HepG2 (cell line): ENCODE measurements at places on chromosomes 5 and 9.

GRCh38 chr5:172898843-172899369 is 60.3 kb upstream of the RPL26L1 start:
- no peak for DNase-seq

DNA sequence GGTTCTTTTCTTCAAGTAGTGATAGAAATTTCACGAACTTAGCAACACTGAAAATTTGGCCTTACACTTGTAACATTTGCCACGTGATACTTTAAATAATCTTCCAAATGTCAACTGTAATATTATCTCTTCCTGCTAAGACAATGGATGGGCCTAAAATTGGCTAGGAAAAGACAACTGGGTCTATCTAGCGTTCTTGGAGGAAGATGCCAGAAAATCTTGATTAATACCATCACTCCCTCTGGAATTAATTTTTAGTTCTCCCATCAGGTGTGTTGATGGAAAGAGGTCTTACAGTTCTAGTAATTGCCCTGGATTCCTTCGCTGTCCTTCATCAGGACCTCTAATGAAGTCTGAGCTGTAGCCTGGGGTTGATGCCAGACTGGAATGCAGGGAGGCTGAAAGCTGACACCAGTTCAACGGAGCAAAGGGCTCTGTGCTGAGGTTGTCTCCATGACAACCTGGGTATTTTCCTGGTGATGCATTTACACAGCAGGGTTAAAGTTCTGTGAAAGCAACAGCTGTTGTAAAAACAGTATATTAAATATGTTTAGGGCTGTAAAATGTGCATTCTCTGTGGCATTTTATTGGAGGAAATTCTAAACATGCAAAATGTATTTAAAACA is 92.3 kb downstream of the GAS1 start:
- peak; percentile 58 for DNase-seq

GRCh38 chr5:53130266-53130665 is 20.7 kb upstream of the MOCS2 start:
- no peak for DNase-seq

- DNase-seq, result no peak
These were observed 190.9 kb upstream of the TUT7 start for GRCh38 chr9:86545090-86545489.

GRCh38 chr5:159027504-159027903 is 72.2 kb downstream of the EBF1 start:
- DNase-seq, result no peak

- DNase-seq, result peak; percentile 69
These were observed 13.7 kb downstream of the OR1J1 start for GRCh38 chr9:122463828-122464632.

- DNase-seq, result peak; percentile 76
These were observed 43.8 kb upstream of the ANKH start for GRCh38 chr5:14915291-14915952.
